ENCODE measurements at places on chromosomes 11 and 22.

GRCh38 chr22:30186041-30186440, 60.5 kb downstream of the LIF start:
- no peak for DNase-seq

GRCh38 chr22:17981497-17981896, 42.9 kb downstream of the MICAL3 start:
- no peak for DNase-seq

DNA sequence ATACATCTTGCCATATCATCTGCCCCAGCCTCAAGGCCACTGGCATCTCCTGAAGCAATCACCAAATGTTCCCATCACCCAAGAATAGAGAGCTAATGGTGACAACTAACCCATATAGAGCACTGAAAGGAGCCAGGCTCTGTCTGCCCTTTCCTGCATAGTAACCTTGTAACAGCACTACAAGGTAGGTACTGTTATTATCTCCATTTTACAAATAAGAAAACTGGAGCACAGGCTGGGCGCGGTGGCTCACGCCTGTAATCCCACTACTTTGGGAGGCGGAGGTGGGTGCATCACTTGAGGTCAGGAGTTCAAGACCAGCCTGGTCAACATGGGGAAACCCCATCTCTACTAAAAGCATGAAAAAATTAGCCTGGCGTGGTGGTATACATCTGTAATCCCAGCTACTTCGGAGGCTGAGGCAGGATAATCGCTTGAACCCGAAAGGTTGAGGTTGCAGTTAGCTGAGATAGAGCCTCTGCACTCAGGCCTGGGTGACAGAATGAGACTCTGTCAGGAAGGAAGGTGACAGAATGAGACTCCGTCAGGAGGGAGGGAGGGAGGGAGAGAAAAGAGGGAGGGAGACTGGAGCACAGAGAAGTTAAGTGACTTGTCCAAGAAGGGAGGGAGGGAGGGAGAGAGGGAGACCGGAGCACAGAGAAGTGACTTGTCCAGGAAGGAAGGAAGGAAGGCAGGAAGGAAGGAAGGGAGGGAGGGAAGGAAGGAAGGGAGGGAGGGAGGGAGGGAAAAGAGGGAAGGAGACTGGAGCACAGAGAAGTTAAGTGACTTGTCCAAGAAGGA, 2.2 kb downstream of the SLC35F2 start:
- no peak for DNase-seq

- no peak for DNase-seq
Measured at GRCh38 chr11:47991266-47991830, 11.0 kb downstream of the PTPRJ start.

DNA sequence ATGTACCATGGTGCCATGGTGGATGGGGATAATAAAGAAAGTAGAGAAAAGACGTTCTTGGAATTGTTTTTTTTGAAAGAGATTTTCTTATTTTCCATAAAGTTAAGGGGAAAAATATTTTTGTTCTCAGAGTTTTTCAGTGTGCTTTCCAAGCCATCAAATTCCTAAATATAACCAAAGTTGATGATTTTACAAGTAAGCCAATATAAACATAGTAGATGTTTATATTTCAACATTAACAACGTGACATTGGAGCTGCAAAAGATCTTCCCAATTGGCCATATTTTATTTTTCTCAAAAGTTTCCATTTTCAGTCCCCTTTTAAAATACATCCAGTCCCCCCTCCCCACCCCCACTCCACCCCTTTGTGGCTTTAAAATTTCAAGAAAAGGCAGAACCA, 80.9 kb upstream of the PICALM start:
- no peak for DNase-seq

- DNase-seq = no peak
Measured at GRCh38 chr22:26635117-26635516, 13.4 kb downstream of the CRYBA4 start.

DNA sequence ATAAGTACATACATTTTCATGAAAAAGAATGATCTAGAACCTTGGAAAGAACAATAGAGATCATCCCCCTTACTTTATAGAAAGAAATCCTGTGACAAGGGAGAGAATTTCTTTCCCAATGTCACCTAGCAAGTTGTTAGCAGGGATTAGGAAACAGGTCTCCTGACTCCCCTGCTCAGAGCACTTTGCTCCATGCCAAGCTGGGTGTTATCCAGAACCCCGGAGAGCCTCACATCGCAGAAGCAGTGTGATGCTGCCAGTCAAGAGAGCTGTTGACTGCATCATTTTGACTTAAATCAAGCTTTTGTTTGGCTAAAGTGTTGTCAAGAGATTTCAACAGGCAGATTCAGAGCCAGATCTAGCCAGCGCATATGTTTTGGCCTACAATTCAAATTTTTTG, 3.6 kb upstream of the RRAS2 start:
- DNase-seq = no peak

All from activated CD4-positive, alpha-beta T cell treated with anti-CD3 and anti-CD28 coated beads, Interleukin-2, amount 50 U/mL, for 4 hours (primary cell).